M059J (cell line): ENCODE measurements at places on chromosomes 12 and 14. TPM values are rescaled to one million over a fixed set of nuclear protein-coding genes. Genes with fewer than 3 reads are reported as not detected.

Gene KMT2D
- 5.9 and 16.1 TPM in 2 replicates for total RNA-seq

Gene TCL1A
- total RNA-seq = not detected in 2 replicates

Gene C3AR1
- total RNA-seq = 0.47 and 1.3 TPM in 2 replicates

Gene TSHR
- total RNA-seq = not detected in 2 replicates

Gene TNS2
- 31.1 and 39.9 TPM in 2 replicates for total RNA-seq

Gene SYCP3
- 0.76 TPM in 1 of 2 replicates, not detected in the other for total RNA-seq

- DNase-seq = no peak
These were observed 14.8 kb downstream of the CREBL2 start for GRCh38 chr12:12626471-12626870.

DNA sequence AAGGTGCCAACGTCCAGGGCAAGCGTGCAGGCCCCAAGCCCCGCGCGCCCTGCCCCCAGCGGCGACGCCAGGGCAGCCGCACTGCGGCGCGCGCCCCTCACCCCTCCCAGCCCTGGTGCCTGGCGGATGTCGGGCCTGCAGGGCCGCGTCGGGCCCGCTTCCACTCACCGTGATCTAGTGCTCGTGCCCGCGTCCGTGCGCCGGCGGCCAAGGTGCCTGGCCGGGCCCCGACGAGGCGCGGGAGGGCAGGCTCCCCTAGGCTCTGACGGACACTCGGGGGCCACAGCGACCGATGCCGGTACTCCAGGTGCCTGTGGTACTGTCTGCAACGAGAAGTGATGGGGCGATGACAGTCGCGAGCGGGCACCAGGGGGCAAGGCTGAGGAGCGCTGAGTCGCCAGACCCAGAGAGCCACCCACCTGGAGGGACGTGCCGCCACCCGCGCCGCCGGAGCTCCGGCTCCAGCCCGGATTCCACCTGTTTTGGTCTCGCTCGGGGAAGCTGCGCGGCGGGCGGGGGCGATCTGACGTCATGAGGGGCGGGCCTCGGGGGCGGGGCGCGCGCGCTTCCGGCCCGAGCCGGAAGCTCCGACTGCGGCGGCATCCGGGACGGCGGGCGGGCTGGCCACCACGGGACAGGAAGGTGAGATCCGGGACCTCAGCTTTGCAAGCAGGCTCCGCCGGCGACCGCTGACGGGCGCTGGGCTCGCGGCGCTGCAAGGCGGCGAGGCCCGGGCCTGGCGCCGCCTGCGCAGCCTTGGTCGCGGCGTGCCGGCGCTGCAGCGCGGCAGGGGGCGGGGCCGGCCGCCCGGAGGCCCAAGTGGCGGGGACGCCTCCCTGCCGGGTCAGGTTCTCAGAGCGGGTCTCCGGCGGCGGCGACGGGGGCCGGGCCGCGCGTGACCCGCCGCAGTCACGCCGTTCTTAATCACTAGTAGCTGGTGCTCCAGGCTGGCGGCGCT is at the start of the genes LYSET and MOAP1:
Gene LYSET, plus strand, starts transcription at position 927 of the 958 bp plus-strand sequence. CDS start 89 bp downstream, outside the sequence.
Gene MOAP1, minus strand, starts transcription at position 507 of the 958 bp plus-strand sequence. CDS start 655 bp downstream, outside the sequence.
- peak; percentile 72 for DNase-seq

DNA sequence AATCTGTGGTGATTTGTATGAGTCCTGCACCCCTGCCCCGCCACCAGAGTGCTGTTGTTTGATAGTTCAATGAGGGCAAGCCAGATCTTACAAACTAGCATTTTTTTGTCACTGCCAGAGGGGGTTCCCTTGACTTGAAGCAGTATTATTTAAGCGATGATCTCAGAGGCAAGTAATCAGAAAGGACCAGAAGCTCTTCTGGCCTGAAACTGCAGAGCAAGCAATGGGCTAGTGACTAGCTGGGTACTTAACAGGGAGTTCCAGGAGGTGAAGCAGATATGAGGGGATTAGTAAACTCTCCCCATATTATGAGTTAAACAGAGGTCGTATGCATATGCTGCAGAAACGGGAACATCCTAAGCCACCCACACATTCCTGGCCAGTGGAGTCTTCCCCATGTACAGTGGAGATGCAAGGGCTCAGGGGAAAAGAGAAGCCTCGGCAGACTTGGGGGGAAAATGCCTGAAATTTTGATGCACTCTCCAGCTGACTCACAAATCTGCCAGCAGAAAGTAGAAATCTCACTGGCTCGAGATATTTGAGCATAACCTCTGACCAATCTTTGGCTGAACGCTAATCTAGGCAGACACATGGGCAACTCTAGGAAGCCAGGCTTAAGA is 8.3 kb upstream of the CRACR2A start:
- DNase-seq = no peak

GRCh38 chr12:111393700-111394300 is 11.9 kb upstream of the SH2B3 start:
- no peak for DNase-seq

DNA sequence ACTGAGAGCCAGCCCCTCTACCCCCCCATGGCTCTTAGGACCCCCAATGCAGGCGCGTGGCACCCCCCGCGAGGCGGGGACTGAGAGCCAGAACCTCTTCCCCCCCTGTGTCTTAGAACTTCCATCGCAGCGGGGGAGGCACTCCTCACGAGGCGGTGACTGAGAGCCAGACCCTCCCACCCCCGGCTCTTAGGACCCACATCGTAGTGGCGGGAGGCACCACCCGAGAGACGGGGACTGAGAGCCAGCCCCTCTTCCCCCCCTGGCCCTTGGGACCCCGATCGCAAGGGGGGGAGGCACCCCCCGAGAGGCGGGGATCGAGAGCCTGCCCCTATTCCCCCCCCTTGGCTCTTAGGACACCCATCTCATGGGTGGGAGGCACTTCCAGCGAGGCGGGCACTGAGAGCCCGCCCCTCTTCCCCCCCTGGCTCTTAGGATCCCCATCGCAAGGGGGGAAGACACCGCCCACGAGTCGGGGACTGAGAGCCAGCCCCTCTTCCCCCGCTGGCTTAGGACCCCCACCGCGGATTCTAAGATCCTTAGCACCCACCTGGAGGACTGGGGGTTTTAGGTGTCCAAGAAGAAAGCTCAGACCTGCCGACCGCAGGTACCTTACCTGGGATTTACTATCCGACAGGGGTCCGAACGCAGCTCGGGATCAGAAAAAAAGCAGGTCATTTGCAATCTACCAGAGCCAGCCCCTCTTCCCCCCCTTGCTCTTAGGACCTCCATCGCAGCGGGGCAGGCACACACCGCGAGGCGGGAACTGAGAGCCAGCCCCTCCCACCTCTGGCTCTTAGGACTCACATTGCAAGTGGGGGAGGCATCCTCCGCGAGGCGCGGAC is 44.9 kb downstream of the DDX11 start:
- peak; percentile 44 for DNase-seq

GRCh38 chr14:63362389-63362819 is 43.7 kb upstream of the GPHB5 start:
- DNase-seq = no peak

DNA sequence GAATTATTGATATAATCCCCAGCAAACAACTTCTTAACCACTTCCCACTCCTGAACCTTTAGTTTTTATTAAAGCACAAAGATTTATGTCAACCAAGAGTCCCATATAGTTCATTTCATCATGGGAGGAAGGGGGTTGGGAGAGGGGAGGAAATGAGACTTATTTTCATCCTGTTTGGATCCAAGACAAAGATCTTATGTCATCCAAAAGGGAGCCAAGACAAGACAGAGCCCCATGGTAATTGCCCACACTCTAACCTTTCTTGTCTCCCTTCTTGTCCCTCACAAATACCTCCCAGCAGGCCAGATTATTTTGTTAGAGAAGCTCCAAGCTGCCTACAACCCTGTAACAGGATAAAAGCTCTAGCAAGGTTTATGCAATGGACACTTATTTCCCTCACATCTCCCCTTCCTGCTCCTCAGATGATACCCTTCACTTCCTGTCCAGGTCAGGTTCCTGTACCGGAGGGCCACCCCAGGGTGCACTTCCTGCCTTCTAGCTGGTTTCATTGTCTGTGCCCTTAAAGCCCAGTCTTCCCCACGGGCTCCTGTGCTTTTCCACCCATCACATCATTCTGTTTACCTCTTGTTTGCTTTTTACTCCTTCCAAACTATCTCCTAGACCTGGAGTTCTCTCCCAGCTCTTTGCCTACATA is 123.7 kb upstream of the MDM1 start:
- DNase-seq = peak; percentile 5

GRCh38 chr14:76194327-76194726 is 42.6 kb downstream of the GPATCH2L start:
- DNase-seq = no peak

DNA sequence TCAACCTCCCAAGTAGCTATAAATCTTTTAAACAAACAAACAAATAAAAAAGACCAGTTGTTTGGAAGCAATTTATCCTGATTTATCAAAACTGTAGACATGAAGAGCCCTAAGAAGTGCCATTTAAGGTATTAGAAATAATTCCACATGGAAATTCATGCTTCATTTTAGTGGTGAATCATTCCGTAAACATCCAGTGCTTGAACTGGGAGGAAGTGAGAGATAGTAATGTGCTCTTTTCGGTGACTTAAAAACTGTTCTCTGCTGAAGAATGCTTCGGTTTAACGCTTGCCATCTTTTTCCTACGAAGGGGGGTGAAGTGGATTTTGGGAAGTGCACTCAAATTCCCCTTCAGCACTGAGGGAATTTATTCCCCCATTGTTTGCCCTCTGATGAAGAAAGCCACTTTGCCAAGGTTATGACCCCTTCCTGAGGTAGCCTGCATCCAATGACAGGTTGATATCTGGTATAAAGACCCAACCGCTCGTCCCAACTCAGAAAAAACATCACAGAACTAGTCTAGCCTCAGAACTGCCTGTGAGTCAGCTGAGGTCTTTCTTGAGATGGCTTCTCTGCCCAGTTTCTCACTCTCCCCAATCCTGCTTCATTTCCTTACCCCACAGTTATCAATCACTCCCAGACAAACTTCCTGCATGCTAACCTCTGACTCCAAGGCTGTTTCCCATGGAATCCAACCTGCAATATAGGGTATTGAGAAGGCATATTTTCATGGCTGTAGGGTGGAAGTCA is 244.1 kb downstream of the AEBP2 start:
- peak; percentile 78 for DNase-seq

DNA sequence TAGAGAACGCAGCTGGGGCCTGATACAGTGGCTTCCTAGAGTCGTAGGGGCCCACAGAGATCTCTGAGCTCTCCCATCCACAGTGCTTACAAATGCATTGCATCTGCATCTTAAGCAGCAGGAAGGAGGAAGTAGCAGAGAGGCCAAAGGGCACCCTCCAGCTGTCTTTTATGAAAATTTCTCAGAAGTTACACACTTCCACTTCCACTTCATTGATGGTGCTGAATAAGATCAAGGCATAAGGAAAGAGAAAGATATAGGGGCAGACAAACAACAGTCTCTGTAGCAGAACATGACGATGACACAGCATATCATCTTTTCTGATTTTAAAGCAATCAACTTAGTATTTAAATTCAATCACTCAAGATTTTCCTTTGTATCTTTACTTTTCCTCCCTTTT is 51.6 kb upstream of the ABCC9 start:
- no peak for DNase-seq

DNA sequence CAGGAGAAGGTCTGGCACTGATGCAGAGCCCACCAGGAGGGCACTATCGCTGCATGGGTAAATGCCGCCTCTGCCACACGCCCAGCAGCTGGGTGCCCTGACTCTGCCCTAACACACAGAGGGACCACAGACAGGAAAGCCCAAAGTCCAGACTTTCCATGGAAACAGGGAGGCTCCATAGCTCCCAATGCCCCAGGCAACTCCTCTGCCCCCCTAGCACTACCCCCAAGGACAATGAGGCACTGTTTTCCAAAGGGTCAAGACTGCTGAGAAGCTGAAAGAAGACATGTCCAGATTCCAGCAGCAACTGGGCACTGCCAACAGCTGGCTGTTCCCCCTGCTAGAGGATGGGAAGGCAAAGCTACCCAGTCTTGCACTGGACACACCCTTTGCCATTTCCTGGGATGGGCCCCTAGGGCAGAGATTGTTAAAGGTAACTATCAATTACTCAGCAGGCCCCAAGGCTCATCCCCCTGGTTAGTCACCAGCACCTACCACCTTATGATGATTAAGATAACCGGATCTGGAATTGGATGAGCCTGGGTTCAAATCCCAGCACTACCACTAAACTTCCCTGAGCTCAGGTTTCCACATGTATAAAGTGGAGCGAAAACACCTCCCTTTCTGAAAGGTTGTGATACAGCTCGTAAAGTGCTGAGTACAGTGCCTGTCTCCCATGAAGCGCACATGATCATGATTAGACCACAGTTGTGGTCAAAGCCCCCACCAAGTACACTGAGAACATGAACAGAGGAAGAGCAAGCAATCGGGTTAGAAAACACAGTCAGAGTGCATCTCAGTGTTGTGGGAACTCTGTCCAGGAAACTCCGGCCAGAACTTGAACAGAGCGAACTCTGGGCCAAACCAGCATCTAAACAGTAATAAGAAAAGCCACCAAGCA is 3.3 kb downstream of the PXN start:
- DNase-seq = peak; percentile 87

DNA sequence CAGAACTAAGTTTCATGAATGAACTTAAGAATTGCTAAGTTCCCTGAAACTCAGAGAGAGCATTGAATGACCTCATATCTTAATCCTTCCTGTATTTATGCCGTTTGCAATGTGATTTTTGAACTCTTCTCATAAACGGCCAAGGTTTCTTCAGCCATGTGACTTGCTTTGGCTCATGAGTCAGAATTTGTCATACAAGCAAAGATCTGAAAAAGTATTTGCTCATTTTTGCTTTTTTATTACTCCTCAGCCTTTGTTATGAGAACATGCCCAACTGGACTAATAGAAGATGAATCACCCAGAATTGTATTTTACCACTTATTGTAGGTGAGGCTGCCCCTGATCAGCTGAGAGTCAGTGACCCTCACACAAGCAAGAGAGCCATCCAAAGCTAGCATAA is 693.8 kb downstream of the BCL11B start:
- peak; percentile 6 for DNase-seq

DNA sequence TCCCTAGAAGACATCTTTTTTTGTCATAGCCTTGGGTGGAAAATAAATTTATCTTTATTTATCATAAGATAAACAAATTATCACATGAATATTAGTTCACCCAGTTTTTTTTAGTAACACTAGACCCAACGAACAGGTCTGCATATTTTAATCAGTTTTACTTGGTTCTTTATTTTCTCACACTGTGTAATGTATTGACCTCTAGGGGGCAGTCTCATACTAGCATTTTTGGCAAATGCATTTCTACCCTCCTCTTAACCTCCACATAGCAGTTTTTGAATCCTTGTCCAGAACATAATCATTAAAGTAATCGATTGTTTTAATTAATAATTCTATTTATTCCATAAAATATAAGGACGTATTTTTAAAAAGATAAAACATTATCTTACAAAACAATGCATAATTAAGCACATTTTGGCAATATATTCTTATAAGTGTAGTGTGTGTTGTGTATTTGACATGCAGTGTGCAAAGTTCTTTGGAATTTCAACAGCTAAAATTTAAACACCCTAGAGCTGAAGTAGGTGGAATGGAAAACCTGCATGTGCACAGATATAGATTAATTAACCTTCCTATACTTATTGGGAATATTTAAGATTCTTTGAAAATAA is 31.6 kb upstream of the PTPRQ start:
- peak; percentile 54 for DNase-seq

GRCh38 chr14:94517248-94517640 is 8.0 kb upstream of the SERPINA12 start:
- no peak for DNase-seq

DNA sequence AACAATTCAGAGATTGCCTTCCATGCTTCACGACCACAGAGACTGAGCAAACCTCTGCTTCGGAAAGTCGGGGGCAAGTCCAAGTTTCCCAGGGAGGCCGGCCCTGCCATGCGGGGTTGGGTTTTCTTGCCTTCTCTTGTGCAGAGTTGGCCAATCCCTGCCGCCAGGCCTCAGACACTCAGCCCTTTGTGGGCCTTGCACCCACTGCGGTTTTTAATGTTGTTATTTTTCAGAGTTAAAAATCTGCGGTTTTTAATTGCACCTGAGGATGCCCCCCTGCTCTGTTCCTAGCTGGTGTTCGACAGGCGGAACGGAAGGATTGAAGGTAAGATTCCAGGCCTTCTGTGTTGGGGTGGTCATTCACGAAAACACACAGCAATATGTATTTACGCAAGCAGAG is 108.7 kb downstream of the CALM1 start:
- DNase-seq = no peak
